CD4-positive, alpha-beta T cell treated with Interferon gamma for 1 hour (primary cell): ENCODE measurements at places on chromosomes 13 and 19.

DNA sequence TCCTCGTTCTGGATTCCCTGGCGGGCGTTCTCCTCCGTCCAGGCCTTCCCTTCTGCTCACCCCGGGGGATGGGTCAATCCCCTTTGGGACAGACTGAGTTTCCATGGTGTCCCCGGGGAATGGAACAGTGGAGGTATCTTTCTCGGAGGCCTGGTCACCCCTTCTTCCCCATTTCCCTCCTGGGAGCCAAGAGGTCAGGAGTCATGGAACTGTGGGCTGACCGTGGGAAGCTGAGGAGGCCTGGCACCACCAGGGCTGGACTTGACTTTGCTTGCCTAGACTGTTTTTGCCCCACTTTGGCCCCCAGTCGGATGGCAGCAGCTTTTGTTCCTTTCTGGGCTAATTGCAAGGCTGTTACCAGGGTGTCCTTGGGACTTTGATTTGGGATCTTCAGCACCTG, 2.0 kb downstream of the NACC1 start:
- DNase-seq = no peak

DNA sequence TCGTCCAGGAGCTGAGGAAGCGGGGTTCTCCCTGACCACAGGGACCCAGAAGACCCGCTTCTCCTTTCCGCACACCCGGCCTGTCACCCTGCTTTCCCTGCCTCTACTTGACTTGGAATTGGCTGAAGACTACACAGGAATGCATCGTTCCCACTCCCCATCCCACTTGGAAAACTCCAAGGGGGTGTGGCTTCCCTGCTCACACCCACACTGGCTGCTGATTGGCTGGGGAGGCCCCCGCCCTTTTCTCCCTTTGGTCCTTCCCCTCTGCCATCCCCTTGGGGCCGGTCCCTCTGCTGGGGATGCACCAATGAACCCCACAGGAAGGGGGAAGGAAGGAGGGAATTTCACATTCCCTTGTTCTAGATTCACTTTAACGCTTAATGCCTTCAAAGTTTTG, 18.9 kb downstream of the VASP start:
- DNase-seq = no peak

DNA sequence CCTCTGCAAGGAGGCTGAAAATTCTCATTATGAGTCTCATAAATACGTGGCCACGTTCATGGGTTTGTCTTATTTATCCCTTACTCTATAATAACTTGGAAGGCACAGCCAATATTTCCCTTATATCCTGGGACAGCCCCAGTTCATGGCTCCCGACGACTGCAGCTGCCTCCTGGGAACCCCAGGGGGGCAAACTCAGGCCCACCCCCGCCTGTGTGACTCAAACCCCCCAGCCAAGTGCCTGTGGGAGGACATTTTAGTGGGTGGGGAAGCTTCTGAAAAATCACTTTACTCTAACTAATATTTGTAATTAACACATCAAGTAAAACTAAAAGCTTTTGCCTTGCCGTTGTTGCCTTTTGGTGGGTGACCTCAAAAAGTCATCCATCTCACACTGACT, 14.3 kb downstream of the RASA3 start:
- DNase-seq = no peak

DNA sequence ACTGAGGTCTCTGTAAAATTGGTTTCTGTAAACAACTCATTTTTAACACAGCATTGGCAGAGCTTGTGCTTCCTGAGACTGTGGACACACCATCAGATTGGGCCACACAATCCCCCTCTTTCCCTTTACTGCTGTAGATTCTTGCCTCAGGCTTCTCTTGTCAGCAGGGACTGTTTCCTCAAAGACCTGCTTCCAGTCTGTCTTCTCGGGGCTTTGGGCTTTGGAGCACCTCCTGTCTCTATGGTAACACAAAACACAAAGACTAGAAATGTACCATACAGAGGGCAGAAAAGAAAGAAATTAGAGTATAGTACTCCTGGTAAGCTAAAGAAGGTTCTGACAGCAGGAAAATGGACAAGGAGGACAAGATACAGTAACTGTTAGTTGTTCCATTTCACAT, 484.5 kb downstream of the DIAPH3 start:
- no peak for DNase-seq

DNA sequence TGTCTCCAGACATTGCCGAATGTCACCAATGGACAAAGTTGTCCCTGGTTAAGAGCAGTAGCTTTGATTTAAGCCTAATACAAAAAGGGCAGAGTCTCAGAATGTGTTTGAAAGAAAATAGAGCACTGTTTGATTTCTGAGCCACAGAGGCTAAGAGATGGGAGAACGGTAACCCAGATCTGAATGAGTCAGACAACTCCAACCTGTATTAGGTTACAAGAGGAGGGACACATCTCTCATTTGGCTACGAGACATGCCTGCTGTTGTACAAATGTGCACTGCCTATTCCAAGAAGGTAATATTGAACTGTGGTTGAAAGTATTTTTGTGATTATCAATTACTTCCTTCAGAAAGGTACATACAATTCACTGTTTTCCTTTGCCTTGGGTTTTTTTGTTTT, 4.9 kb upstream of the HSPH1 start:
- no peak for DNase-seq

GRCh38 chr13:106052200-106052767, 483.2 kb downstream of the EFNB2 start:
- DNase-seq = no peak

DNA sequence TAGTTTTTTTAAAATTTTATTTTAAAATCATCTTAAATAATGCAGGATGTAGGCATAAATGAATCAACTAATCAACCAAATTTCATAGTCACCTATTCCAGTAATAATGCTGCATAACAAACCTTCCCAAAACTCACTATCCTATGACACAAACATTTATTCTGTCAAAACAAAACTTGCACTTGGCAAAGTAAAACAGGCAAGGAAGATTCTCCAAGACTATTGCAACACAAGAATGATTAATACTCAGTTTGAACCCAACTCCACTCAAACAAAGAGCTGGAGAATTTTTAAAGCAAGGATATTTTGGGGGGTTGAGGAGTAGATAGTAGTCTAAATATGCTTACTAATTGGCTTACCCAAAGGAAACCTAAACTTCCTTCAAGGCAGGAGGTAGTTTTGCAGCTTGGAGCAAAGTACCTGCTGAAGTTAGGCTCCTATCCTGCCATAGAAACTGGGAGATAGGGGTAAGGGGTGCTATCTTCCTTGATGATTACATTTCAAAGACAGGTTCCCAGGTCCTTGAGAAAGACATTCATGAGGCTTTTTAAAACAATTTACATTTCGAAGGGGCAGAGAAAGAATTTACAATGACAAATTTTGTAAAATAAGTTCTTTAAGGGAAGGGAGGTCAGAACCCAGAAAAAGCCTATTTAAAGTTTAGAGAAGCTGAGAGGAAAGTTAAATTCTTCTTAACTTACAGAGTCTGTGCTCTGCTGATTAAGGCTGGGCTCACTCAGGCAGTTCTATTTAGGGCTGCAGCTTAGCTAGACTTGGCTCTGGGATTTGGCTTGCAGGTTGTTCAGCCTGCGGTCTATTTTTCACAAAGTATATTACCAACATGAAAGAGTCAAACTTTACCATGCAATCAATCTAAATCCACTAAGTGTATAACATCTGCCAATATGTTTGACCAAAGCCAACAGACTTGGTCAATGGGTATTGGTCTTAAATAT, 549.0 kb downstream of the KCTD12 start:
- DNase-seq = no peak

GRCh38 chr19:43620061-43621001, 902 bp upstream of the ZNF428 start:
- DNase-seq = peak; percentile 85

DNA sequence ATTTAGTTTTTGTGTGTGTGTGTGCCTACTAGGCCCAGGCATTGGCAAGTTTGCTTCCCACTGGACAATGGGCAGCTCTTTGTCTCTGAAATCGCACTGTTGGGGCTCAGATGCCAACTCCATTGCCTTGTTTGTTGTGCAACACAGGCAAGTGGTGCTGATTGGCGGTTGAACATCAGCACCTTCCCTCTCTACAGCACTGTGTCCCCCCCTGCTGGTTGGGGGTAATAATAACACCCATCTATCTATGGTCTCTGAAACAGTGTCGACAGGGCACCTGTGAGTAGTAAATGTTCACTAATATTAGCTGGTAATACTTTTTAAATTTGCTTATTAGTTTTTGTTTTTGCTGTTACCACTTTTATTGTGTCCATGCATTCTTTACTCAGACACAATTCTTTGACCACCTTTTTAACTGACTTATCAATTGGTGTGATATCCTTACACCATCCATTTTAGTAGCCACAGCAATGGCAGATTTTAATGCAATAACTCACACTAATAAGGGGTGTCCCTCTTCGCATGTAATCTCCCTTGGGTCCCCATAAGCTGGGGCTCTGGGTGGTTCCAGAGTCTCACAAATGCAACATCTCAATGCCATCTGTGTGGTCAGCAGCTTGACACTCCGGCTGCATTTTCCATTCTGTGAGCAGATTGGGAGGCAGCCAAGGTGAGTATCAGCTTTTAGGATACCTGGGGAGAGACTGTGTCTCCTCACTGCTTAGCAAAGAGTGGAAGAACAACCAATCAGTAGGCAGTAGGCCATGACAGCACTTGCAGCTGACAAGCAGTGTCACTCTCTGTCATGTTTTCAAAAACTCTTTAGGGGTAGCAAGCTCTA, 47.7 kb upstream of the UQCRFS1 start:
- no peak for DNase-seq

DNA sequence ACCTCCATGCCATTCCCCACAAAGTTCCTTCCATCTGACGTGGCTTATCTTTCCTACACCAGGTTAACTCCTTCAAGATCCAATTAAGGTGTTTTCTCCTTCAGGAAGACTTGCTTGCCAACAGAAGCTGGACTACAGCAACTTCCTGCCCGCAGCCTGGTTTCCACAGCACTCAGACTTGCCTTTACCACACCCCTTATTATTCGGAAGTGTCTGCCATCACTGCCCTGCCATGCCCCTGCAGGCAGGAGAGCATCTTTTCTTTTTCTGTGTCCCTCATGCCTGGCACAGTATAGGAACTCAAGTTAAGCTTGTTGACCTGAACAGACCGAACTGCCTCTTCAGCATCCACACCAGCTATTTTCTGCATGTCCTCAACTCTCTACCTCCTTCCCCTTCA, 168.0 kb downstream of the FOXO1 start:
- no peak for DNase-seq

GRCh38 chr19:42301646-42302203, at the start of gene PRR19:
PRR19 (plus strand) TSS chr19:42302132; CDS start chr19:42309585, 7,453 bp downstream.
- DNase-seq = no peak

DNA sequence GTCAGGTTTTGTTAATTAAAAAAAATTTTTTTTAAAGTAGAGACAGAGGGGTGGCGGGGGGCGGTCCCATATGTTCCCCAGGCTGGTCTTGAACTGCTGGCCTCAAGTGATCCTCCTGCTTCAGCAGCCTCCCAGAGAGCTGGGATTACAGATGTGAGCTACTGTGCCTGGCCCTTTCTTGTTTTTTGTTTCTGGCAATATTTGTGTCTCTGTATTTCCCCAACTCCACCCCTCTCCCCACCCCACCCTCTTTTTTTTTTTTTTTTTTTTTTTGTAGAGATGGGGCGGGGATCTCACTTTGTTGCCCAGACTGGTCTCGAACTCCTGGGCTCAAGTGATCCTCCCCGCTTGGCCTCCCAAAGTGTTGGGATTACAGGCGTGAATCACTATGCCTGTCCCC, 600 bp upstream of the CAPN12 start:
- no peak for DNase-seq

DNA sequence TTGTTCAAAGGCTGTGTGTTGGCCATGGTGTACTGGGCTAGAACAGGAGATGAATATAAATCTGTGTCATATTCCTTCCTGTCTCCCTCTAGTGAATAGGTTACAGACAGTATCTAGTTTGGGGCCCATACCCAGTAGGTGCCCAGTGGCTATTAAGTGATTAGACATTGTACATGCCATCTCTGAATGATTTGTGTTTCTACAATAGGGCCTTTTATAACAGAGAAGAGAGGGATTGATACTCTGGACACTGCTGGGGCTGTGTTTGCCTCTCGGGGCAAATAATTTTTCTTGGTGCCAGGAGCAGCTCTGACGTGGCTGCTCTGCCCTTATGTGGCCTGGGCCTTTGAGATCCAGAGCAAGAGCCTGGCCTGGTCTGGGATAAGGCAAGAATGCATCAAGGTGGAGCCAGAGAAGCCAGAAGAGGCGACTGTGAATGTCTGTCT, 403.1 kb downstream of the SPRY2 start:
- no peak for DNase-seq

GRCh38 chr13:43933378-43933777, 53.7 kb downstream of the LACC1 start:
- DNase-seq = no peak

- DNase-seq = peak; percentile 75
Observed at GRCh38 chr19:14383661-14384555, 2.7 kb downstream of the ADGRE5 start.
